ENCODE measurements at places on chromosomes 3 and 15.

DNA sequence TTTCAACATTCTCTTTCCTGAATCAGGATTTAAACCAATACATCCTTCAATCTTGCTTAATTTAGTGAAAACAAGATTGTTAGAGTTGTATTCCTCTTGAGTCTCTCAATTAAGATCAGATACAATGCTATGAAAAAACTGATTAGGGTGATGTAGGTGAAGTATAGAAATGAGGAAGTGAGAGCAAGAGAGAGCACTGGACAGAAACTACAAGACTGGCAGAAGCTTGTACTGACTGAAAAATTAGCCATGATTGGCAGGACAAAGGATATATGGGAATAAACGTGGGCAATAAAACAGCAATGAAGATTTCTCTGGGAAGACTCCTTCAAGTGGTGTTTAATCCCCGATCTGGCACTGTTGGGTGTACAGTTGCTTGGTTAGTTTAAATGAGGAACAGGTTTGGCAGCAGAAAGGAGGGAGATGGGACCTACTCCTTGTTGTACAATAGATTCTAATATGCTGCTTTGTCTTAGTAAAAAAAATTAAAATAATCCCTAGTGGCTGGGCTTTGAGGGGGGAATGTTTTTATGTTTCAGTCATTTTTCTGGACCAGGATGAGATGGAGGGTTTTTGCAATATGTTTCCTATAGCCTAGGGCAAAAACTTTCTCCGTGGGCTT, 252.7 kb downstream of the SLC9A9 start:
- DNase-seq = no peak

GRCh38 chr3:52279596-52279995, 1.1 kb upstream of the WDR82 start:
- peak; percentile 41 for DNase-seq

GRCh38 chr15:101536875-101537405, 47.4 kb upstream of the PCSK6 start:
- no peak for DNase-seq

GRCh38 chr3:52842424-52842823, 7.6 kb upstream of the MUSTN1 start:
- no peak for DNase-seq

- DNase-seq = no peak
Observed at GRCh38 chr3:66655044-66655443, 154.2 kb upstream of the LRIG1 start.

DNA sequence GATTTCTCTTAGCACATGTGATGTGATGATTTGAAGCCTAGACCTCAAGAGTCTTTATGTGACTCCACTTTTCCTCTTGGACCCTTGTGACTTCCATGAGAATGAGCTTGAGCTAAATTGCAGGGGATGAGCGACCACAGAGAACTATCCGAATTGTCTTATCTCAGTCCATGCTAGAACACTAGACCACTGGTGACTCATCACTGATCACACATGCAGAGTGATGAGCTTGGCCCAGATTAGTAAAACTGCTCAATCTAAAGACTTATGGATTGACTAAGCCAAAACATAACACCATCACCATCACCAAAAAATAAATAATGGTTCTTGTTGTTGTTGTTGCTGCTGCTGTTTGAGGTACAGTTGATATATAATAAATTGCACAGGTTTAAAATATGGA, 114.1 kb upstream of the CFAP20DC start:
- no peak for DNase-seq

GRCh38 chr3:160265088-160265487, 39.9 kb downstream of the C3orf80 start:
- DNase-seq = no peak

DNA sequence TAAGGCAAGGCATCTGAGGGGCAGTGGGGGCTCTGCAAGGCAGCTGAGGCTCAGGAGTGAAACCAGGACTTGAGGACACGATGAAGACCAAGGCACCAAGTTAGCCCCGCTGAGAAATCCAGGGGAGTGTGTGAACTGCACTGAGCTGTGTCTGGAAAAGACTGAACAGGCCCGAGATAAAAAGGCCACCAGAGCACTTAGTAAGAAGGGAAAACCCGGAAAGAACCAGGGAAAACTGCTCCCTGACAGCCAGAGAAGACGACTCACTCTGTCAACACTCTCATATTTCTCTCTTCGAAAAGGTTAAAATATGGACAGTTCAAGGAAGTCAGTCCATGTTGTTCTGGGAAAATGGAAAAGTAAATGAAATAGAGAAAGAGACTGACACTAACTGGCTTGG, 109.0 kb downstream of the SEC22A start:
- no peak for DNase-seq

GRCh38 chr3:169822983-169823382, 10.3 kb upstream of the LRRC34 start:
- DNase-seq = peak; percentile 29

- no peak for DNase-seq
Observed at GRCh38 chr3:82044930-82045705, 283.7 kb upstream of the GBE1 start.

- DNase-seq = no peak
Observed at GRCh38 chr15:52191207-52191606, at the start of gene GNB5. GNB5 (minus strand) TSS chr15:52191392; CDS start chr15:52184676, 6,716 bp downstream.
